ENCODE measurements at places on chromosomes 1 and 21. TPM values are rescaled to one million over a fixed set of nuclear protein-coding genes. Genes with fewer than 3 reads are reported as not detected.

Gene SARS1
- total RNA-seq, result 194 TPM

Gene LCE1B
- not detected for total RNA-seq

DNA sequence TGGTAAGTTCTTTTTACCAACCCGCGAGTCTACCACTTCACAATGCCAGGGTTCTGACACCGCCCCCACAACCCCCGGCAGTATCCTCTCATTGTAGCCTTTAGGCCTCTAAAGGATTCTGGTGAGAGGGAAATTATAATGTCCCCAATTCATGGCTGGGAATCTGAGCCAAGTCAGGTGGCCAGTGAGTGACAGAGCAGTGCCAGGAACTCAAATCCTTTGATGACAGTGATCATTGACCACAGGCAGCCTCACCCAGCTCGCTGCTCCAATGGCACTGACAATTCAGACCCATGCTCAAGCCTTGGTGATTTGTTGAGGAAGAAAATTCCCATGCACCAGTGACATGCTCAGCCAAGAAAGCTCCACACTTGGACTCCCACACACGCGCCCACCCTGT lies 63.4 kb upstream of the CSF1 start:
- no peak for DNase-seq

- DNase-seq, result no peak
Measured at GRCh38 chr1:169025412-169025811, 81.1 kb upstream of the ATP1B1 start.

DNA sequence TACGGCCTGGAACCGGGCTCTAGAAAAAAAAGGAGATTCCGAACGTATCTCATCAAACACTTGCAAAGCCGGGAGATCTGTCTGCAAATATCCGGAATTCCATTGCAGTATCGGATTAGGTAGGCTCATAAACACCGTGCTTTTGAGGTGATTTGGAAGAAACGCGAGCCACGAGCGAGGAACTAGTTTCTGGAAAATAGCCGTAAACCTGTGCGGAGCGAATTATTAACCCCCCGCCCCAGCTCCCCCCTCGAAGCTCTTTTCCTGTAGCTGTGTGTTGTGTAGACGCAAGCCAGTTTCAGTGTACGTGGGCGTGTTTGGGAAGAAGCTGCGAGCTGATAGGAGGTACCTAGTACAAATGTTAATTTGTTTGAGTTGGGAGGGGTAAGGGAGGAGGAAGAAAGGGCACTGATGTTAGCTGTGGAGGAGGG lies 1.1 kb downstream of the RALGPS2 start:
- peak; percentile 81 for DNase-seq

GRCh38 chr1:39063191-39063590 lies 37.0 kb downstream of the NDUFS5 start:
- DNase-seq, result no peak

- DNase-seq, result no peak
Measured at GRCh38 chr1:175877939-175878737, 134.7 kb upstream of the TNR start.
